ENCODE measurements at places on chromosomes 4 and X.

GRCh38 chrX:41590641-41591040 is 98.1 kb upstream of the GPR34 start:
- DNase-seq, result no peak

GRCh38 chrX:115178473-115178872 is 10.7 kb upstream of the RBMXL3 start:
- DNase-seq, result no peak

DNA sequence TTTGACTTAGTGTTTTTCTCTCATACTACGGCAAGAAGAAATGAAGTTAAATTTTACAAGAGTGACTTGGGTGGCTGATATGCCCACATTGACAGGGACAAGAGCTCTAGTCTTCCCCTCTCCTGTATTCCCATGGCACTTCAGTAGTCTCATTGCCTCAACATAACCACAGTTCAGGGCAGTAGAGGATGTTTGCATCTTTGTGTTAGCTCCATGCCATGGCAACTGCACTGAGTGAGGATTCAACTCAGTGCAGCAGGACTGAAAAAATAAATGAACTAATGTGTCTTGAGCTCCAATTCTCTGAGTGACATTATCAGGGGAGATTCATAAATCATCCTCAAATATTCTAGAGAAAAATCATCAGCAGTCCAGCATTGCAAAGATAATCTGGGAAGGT is 78.8 kb downstream of the TET2 start:
- no peak for DNase-seq

- DNase-seq, result no peak
These were observed 114.6 kb downstream of the ARHGAP10 start for GRCh38 chr4:147846318-147847155.

DNA sequence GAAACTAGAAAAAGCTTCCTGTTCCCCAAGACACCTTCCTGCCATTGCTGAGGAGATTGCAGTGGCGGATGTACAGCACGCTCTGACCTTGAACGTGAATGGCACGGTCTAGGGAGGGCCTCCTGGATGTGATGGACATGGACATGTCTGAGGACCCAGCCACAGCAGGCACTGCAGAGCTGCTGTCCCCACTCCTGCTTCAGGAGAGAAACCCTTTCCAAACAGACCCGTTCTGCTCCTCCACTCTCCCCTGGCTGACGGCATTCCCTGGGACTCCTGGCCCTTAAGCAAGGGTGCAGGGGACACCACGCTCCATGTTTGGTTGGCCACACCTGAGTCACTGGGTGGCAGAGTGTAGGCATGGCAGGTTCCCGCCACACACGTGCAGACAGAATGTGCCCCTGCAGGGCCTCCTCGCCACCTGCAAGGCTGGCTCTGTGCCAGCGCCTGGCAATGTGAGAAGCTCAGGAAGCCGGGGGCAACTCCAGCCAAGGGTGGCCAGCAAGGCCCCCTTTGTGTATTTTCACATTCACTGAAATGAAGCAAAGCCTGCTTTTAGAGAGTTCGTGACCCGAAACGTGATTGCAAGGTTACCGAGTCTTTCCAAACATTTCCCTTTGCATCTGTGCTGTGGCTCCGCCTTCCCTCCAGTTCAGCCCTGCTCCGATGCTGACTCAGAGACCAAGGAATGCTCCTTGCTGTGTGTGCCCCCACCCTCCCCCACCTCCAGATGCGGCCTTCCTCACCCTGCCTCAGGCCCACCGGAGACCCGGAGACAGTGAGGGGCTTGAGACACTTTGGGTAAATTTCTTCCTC is 46.1 kb downstream of the HTRA3 start:
- DNase-seq, result no peak
